ENCODE measurements at places on chromosomes 4 and X.

DNA sequence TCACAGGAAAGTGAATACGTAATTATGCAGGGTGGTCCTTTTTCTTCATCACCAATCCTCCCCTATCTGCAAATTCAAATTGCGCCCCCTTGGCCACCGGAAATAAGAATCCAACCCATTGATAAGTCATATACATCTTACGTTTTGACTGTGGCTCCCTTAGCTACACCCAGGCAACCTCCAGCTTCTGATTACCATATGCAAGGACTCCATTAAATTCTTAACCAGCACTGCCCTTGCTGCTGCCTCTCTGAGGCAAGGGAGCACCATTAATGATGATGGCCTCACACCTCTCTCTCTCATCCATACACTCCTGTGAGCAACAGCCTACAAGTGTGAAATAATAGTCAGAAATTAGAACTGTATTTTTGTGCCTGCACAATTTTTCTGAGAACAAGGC, 106.0 kb upstream of the NOCT start:
- DNase-seq: no peak

DNA sequence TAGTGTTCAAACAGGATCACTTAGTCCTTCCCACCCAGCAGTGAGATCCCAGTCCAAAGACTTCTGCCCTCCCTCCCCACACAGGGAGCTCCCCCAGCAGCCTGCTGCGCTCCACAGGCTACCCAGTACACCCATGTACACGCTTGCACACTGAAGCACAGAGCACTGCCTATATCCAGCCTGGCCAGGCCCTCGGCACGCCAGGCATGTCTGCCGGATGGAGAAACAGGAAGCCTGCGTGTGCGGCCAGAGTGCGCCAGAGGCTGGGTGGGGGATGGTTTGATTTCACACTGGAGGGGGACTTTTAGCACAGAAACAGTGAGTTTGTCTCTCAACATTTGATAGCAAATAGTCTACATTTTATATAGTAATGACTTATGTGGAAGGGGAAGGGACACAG, 833.5 kb upstream of the IGFBP7 start:
- no peak for DNase-seq

DNA sequence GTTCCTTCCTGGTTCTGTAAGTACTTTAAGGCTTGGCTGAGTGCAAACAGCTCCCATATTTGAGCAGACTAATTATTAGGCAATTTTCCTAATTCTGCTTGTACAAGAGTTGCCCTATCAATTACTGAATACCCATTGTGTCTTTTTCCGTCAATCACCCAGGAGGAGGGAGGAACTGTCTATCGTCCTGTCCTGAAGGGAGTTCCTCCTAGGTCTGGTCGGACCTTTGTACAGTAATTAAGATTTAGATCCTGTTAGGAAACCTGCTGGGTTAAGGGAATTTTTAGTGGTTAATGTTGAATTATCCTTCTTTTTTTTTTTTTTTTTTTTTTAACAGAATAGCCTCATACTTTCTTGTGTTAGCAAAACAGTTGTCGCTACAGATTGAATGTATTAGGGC, 130.1 kb downstream of the KDM6A start:
- no peak for DNase-seq

- no peak for DNase-seq
These were observed 4.6 kb downstream of the SHROOM2 start for GRCh38 chrX:9790866-9791265.

DNA sequence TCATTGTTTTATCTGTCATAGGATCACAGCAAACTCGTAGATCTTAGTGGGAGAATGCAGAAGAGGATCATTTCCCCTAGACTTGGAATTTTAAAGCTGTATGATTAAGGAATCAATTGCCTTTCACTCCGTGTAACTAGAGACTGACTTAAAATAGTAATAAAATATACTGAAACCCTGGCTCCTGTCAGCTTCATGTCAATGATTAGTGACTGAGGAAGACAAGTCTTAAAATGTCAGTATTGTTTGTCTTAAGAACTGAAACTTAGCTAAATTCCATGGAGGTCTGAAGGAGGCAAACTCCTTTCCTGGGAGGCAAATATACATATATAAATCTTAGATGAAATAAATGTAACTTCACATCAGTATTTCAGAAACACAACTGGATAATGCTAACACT, 1016.7 kb upstream of the PCDH10 start:
- DNase-seq: no peak

DNA sequence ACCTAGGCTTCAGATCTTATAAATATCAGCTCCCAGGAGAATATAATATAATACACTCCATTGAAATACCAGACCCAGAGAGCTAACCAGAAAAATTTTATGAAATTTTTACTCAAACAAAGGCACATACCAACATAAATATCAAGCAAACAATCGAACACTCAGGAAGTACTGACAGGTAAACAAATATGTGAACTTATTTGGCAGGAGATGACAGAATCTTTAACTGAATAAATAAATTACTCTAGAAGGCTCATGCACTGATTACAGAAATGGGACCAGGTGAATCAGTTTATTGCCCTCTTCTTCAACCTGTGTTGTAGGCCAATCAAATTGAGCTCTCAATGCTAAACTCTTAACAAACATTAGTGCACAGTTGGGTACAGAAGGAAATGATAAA, 225.2 kb upstream of the PABPC4L start:
- DNase-seq: no peak

DNA sequence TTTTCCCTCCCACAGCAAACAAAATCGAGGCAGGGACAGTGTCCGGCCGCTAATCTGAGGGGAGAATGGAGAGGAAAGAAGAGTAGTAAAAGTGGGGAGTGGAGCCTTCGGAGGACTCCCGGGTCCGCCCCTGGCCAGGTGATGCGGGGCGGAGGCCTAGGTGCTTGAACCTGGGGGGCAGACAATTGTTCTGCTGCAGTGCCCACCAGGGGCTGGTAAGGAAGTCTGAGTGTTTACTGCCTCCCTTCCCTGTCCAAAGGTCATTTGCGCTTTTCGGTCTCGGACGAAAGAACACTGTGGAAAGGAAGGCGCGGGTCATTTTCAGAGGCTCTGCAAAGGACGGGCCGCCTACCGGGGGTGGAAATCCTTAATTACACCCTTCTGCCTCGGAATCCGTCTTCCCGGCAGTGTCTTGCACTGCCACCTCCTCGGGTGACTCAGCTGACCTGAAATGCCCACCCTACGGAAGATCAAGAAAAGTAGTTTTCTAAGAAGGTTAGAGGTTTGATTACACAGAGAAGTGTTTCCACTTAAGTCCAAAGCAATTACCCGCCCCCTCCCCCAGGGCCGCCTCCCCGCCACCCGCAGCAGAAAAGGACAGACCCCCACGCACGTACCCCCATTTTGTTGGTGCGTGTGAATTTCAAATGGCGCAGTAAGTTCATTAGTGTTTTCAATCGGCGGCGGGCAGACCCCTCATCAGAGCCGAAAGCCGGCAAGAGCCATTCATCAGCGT, 99.9 kb upstream of the TENM3 start:
- DNase-seq: no peak

GRCh38 chr4:25632135-25632534, 23.5 kb upstream of the SLC34A2 start:
- DNase-seq: no peak

GRCh38 chrX:149230689-149231088, 274.4 kb downstream of the IDS start:
- DNase-seq: no peak

GRCh38 chrX:22666441-22666840, 333.3 kb upstream of the DDX53 start:
- no peak for DNase-seq

DNA sequence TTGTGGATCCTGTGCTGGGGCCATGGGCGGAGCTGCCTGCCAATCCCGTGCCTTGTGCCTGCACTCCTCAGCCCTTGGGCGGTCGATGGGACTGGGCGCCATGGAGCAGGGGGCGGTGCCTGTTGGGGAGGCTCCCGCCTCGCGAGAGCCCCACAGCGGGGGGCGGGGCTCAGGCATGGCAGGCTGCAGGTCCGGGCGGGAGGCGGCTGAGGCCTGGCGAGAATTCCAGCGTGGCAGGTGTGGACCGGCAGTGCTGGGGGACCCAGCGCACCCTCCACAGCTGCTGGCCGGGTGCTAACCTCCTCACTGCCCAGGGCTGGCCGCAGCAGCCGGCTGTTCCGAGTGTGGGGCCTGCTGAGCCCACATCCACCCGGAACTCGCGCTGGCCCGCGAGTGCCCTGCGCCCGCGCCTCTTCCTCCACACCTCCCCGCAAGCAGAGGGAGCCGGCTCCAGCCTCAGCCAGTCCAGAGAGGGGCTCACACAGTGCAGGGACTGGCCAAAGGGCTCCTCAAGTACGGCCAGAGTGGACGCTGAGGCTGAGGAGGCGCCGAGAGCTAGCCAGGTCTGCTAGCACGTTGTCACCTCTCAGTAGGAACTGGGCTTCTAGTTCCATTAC, 85.9 kb downstream of the GBA3 start:
- no peak for DNase-seq

GRCh38 chr4:94277534-94277933, 65.1 kb downstream of the HPGDS start:
- no peak for DNase-seq

DNA sequence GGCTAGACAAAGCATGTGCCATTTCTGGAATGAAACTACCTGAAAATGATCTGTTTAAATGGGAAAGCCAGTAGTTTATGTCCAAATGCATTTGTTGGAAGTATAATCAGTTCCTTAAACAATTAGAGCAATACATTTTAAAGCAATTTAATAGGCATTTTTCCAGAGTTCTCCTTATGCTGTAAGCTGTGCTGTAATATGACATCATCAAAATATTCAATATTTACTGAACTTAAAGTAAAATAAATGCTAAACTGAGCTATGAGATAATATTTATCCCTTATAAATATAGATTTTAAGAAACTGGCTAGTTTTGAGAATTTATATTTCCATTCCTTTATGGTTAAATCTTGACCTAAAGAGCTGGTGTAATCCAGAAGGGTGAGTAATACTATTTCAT, 7.9 kb downstream of the SLC4A4 start:
- no peak for DNase-seq

DNA sequence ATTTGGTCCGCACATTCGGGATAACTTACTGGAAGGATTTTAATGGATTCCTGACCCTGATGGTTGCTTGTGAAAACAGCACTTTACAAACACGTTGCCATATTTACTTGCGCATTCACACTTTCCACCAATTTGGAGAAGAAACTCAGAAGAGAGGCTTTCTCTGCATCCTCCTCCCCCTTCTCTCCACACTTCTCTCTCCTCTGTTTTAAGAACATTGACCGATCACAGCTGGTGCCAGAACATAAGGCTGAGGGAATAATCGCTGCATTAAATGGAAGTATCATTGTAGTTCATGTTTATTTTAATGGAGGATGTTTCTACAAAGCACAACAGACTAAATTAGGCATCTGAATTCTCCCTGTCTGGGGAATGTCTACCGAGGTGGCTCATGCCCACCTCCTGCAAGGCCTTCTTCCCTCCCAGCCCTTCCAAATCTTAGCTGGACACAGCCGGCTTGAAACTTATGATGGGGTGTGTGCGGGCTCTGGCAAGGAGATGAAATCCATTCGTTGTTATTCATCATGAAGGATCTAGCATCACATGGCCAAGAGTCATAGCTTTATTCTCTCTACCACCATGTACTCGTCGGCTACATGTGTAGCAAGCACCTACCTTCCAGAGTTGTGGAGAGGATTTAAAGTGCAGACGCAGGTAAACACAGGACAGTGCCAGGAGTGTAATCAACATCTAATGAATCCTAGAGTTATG, 204.1 kb downstream of the LDB2 start:
- DNase-seq: no peak

GRCh38 chr4:112514647-112515197, 1.3 kb downstream of the NEUROG2 start:
- DNase-seq: no peak

- DNase-seq: no peak
These were observed 56.1 kb downstream of the LUZP4 start for GRCh38 chrX:115345615-115346014.

- no peak for DNase-seq
These were observed 147.2 kb downstream of the RPA4 start for GRCh38 chrX:97030947-97031346.
